ENCODE measurements at places on chromosomes 5 and 9.

DNA sequence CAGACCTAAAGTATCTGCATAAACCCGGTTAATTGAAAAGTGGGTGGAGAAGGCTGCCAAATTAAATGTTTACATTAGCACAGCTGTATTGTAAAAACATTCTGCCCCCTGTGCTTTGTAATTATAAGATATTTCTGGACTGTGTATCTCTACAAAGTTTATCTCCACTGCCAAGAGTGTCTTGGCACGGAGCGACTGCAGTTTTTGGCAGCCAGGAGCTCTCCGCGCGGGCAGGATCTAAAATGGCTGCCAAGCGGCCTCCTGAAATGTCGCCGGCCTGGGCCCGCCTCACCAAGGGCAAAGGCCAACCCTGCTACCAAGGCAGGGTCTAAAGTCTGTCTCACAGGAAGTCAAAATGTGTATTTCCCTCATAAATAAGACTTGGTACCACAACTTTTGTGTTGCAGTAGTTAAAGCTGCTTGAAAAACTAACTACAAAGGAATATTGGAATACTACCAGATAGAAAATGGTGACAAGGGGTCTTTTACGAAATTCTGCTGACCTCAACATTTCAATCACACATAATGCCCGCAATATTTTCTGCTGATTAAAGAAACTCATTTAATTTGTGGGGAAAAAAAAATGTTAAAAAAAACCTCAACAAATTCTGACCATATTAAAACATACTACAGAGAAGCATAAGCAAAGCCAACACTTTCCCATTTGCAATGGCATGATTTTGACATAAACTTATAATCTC is 110.4 kb downstream of the NFIB start:
- no peak for DNase-seq

- no peak for DNase-seq
Measured at GRCh38 chr5:14439087-14439871, 142.3 kb upstream of the OTULINL start.

- DNase-seq = no peak
Measured at GRCh38 chr5:151491062-151491461, 43.7 kb downstream of the SLC36A1 start.

DNA sequence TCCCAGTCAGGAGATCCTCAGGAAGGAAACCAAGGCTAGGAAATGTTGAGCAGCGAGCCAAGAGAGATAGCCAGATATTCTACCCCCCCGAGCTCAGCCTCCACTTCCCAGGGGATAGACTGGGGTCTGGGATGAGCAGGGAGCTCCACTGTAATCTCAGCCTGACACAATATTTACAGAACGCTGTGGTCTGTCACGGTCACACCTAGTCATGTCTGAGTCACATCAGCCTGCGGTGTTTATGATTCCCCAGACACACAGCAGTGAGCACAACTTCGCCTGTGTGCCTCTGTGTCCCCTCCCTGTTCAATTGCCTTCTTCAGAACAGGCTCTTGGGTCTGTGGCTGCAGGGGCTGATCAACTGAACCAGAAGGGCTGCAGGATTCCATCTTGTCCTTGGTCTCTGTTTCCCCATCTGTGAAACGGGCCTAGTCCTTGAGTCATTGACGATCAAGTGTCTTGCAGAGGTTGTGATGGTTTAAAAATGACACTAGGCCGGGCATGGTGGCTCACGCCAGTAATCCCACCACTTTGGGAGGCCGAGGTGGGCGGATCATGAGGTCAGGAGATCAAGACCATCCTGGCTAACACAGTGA is 8.6 kb upstream of the PRRX2 start:
- no peak for DNase-seq

DNA sequence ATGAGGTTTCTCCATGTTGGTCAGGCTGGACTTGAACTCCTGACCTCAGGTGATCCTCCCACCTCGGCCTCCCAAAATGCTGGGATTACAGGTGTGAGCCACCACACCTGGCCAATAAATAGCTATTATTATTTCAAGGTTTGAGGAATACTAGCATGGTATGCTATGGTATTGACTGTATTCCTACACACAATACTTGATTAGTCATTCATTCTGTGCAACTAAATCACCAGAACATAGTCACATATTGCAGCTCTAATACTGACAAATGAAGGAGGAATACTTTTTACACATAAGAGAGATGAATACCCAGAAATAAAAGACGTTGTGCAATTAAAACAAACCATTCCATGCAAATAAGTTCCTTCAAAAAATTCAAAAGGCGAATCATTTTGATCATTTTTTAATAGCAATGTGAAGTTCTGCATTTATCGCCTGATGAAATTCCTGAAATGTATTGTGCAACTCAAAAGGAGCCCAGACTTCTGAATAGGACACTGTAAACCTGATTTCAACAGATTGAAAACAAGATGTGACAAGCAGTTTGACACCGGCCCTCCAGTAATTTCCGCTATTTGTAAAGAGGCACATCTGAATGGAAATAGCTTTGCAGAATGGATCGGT is 687.4 kb upstream of the SEMA6A start:
- DNase-seq = no peak

DNA sequence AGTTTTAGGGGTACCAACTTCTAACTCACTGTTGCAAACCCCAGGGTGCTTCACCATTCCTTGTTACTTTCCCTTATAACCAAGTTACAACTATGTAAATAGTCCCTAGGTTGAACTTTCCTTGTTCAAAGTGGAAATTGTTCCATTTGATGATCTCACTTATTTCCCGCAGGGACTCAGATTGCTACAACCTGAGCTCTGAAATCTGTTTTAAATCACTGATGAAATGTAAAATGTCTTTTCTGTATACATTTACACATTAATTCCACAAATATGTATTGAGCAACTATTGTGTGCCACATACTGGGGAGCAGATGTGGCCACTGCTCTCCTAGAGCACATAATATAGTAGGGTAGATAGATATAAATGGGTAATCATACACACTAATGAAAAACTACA is 69.1 kb upstream of the TARS1 start:
- no peak for DNase-seq

DNA sequence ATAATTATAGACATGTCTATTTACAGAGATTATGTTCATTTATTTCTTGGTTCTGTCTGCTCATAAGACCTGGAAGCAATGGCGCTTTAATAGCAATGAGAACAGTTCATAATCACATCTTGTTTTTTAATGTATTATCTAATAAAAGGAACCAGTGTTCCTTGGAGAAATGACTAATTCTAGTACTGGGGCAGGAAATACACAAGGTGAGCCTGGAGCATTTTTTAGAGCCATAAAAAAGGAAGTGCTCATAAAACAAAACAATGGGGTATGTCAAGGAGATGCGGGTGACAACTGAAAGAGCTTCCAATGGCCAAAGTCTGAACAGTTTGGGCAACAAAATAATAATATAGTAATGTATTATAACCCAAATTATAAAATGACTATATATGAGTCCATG is 531.9 kb upstream of the CHD1 start:
- no peak for DNase-seq

DNA sequence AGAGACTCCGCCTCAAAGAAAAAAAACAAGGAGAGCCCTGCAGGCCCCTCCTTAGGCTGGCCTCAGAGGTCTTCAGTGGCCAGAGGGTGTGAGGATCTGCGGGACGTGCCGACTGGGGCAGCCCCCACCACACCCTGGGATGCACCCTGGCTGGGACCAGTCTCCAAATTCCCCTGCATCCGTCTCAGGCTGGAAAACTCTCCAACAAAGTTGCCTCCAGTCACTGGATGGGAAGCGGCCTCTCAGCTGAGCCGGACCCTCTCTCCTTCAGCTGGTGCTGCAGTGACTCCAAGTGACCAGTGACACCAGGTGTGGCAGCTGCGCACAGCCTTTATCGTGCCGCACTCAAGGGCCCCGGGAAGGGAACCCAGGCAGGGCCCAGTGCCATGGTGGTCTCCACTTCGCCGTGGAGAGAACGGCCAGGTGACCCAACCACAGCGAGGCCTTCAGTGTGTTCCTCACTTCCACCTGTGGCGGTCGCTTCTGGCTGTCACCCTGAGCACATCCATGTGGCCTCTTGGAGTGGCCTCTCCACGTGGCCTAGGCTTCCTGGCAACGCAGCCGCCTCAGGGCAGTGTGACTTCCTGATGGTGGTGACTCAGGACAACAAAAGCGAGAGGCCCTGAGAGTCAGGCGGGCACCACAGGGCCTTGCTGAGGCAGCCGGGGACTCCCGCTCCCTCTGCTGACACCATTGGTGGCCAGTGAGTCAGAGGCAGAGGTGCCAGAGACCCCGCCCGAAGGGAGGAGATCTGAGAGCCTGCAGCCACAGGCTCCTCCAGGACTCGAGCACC is 19.3 kb upstream of the CAMSAP1 start:
- peak; percentile 61 for DNase-seq

DNA sequence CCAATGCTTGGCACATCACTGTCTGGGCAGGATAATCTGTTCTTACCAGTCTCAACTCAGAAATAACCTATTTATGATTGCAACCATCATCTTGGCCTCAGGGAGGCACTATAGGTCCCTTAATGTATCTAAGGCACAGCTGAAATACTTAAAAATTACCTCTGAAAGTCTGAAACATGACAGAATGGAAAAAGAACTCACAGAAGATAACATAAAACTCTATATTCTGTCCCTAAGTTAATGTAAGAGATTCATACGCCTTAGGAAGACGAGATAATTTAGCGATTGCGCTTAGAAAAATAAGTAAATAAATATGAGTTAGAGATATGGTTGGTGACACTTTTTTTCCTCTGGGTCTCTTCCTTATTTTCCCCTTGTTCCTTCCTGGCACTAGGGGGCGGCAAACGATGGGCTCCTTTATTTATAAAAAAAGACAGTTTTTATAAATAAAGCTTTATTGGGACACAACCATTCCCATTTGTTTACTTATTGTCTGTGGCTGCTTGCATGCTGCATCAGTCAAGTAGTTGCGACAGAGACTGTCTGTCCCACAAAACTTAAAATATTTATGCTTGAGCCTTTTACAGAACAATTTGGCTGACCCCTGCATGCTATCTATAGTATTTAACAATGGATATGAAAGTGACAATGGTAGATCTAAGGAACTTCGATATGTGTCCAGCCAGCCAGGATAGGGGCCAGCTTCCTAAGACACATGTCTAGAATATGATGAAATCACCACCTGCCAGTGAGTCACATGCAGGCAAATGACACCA is 79.6 kb downstream of the PDE4D start:
- no peak for DNase-seq

DNA sequence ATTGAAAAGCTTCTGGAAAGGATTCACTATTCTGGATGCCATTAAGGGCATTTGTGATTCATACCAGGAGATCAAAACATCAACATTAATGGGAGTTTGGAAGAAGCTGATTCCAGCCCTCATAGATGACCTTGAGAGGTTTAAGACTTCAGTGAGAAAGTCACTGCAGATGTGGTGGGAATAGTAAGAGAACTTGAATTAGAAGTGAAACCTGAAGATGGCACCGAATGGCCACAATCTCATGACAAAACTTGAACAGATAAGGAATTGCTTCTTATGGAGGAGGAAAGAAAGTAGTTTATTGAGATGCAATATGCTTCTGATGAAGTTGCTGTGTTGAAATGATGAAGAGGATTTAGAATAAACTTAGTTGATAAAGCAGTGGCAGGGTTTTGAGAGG is 254.6 kb upstream of the SLC24A2 start:
- no peak for DNase-seq
